MG63 (cell line): ENCODE measurements at places on chromosomes 13 and 19.
A peak's percentile ranks its signal among the peaks of the same experiment; 100 is the strongest.

- peak; percentile 96 for DNase-seq
These were observed 614 bp upstream of the ZSCAN5A start for GRCh38 chr19:56315077-56315828.

- peak; percentile 63 for DNase-seq
These were observed 98.8 kb downstream of the EPSTI1 start for GRCh38 chr13:42893214-42893671.

GRCh38 chr19:35545855-35546381 is 492 bp downstream of the TMEM147 start:
- peak; percentile 75 for DNase-seq

- no peak for DNase-seq
These were observed 29.9 kb upstream of the RANBP3 start for GRCh38 chr19:6007866-6008265.

DNA sequence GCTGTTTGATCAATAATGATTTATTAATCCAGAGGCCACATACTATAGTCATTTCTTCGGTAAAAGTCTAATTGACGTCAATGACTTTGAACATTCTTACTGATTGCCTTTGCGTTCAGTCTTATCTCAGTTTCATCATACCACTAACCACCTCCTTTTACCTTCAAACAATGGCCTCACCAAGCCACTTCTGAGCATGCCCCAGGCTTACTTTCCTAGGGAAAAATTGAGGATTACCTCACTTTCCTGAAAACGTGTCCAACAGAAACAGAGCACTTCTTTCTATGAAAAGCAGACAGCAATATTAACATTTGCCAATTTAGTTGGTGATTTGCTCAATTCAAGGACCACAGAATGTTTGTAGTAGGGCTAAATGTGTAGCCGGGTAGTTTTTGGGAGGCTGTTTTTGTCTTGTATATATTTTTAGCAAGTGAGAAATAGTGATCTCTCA is 157.6 kb downstream of the KLF5 start:
- DNase-seq, result no peak

DNA sequence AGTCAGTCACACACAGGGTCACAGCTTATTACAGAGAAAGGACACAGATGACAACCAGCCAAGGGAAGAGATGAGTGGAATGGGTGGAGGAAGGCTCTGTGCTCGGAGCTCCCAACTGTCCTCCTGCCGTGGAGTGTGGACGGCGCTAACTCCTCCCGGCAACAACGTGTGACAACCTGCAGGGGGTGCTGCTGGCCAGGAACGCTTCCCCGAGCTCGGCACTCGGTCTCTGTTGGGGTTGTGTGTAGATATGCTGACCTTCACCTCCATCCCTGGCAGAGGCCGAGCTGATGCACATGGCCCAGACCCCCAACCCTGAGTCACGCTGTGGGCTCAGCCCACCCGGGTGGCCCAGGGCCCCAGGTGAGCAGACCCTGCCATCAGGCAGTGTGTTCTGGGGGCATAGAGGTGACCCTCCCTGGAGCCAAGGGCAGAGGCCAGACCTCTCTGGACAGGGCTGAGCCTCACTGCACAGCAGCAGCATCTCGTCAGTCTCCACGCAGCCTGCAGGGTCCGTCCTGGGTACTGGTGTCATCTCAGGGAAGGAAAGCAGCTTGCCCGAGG is 14.1 kb downstream of the ZNF444 start:
- no peak for DNase-seq

GRCh38 chr19:44925114-44925891 is 10.9 kb downstream of the APOC1 start:
- DNase-seq, result no peak
